ENCODE measurements at places on chromosomes 5 and 9. TPM values are rescaled to one million over a fixed set of nuclear protein-coding genes. Genes with fewer than 3 reads are reported as not detected.
A peak's percentile ranks its signal among the peaks of the same experiment; 100 is the strongest.

DNA sequence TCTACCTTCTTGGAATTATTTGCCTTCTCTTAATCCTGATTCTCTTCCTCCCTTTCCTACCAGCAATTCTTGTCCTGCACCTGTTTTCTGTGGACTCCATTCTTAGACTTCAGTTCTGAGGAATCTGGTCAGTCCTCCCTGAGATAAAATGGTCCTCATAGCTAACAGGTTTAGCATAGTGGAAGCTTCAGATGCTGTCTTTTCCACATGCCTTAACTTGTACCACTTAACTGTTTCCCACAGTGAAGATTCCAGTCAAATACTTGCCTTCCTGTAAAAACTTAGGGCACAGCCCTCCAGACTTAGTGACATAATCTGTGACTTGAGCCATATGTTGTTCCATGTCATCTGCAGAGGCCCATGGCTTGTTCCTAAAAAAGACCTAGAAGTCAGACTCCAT is 261.3 kb downstream of the CWC27 start:
- H3K27ac ChIP-seq: no peak overlapping the region
- no peak for DNase-seq
- H3K4me3 ChIP-seq: no peak overlapping the region
- no peaks in the 10 kb centered on the region for H3K36me3 ChIP-seq
- no peaks in the 10 kb centered on the region for H3K27me3 ChIP-seq

GRCh38 chr5:170292179-170293104 is 5.1 kb downstream of the LCP2 start:
- H3K36me3 ChIP-seq: no peaks in the 10 kb centered on the region
- H3K4me1 ChIP-seq: peaks cover 7% of the 10 kb centered on the region
- H3K27me3 ChIP-seq: no peaks in the 10 kb centered on the region

- no peak overlapping the region for H3K4me3 ChIP-seq
- no peak for DNase-seq
- no peaks in the 10 kb centered on the region for H3K4me1 ChIP-seq
- peaks cover 3% of the 10 kb centered on the region for H3K36me3 ChIP-seq
- no peaks in the 10 kb centered on the region for H3K27me3 ChIP-seq
- no peak overlapping the region for H3K27ac ChIP-seq
Measured at GRCh38 chr5:149609640-149610219, 28.4 kb downstream of the ARHGEF37 start.

DNA sequence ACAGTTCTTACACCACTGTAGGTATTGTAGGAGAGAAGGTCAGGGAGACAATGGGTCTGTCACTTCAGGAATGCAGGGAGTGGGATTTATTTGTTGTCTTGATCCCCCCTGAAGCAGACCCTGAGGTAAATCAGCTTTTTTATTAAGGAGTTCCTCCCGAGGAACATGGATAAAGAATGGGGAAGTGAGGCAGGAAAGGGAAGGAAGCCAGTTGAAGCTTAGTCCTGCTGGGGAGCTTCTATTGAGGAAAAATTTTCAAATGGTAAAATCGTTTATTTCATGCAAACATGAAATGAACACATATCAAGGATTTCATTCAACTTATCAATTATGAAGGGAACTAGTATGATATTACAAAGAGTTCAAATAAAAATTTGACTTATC is 318.6 kb upstream of the PIK3R1 start:
- no peak overlapping the region for H3K4me3 ChIP-seq
- H3K27me3 ChIP-seq: no peaks in the 10 kb centered on the region
- DNase-seq: no peak

The SNX2 gene
- 81.3 TPM for total RNA-seq

- H3K27me3 ChIP-seq: no peaks in the 10 kb centered on the region
- no peak overlapping the region for H3K4me3 ChIP-seq
- no peaks in the 10 kb centered on the region for H3K36me3 ChIP-seq
- no peaks in the 10 kb centered on the region for H3K4me1 ChIP-seq
- no peak overlapping the region for H3K27ac ChIP-seq
Measured at GRCh38 chr5:160175438-160176218, 53.7 kb upstream of the FABP6 start.

The ADGRD2 gene
- not detected for total RNA-seq

The JAK2 gene
- 23.3 TPM for total RNA-seq

DNA sequence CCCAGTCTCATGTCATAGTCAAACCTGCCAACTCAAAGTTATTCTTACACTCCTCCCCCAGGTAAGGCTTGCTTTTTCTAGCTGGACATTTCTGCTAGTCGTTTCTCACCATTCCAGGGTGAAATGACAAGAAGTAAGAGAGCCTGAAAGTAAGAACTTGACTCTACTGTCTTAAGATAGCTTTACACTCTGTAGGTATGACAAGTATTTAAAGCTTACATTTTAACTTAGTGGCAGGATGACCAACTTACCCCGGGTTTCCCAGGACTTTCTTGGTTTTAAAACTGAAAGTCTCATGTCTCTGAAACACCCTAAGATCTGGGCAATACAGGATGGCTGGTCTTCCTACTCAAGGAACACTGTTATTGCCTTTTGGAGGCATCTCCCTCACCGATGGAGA is 67.5 kb upstream of the PIK3R1 start:
- no peak for DNase-seq
- H3K36me3 ChIP-seq: no peaks in the 10 kb centered on the region
- H3K4me1 ChIP-seq: no peaks in the 10 kb centered on the region
- H3K4me3 ChIP-seq: no peak overlapping the region
- no peak overlapping the region for H3K27ac ChIP-seq
- no peaks in the 10 kb centered on the region for H3K27me3 ChIP-seq

GRCh38 chr9:29211580-29212396 is 1638.5 kb upstream of the C9orf72 start:
- no peak overlapping the region for H3K27ac ChIP-seq
- H3K36me3 ChIP-seq: no peaks in the 10 kb centered on the region
- DNase-seq: peak; percentile 80
- peak overlapping the region; percentile 72 for H3K4me3 ChIP-seq
- peaks cover 19% of the 10 kb centered on the region for H3K27me3 ChIP-seq

The SLC45A2 gene
- 0.22 TPM for total RNA-seq

The LIFR gene
- 90.1 TPM for total RNA-seq

GRCh38 chr5:19917588-19918122 is 70.3 kb downstream of the CDH18 start:
- DNase-seq: no peak
- no peak overlapping the region for H3K4me3 ChIP-seq
- no peak overlapping the region for H3K27ac ChIP-seq
- H3K4me1 ChIP-seq: no peaks in the 10 kb centered on the region
- no peaks in the 10 kb centered on the region for H3K36me3 ChIP-seq

The C5orf22 gene
- 22.5 TPM for total RNA-seq

GRCh38 chr9:136857166-136857565 is 5.0 kb downstream of the MAMDC4 start:
- no peak for DNase-seq
- no peaks in the 10 kb centered on the region for H3K27me3 ChIP-seq
- no peak overlapping the region for H3K4me3 ChIP-seq
- no peak overlapping the region for H3K27ac ChIP-seq

The CDX1 gene
- total RNA-seq: not detected

The ARL14EPL gene
- total RNA-seq: not detected

The IFNA13 gene
- total RNA-seq: not detected

GRCh38 chr5:124239572-124239971 is 506.9 kb downstream of the ZNF608 start:
- no peak for DNase-seq
- H3K36me3 ChIP-seq: no peaks in the 10 kb centered on the region
- no peaks in the 10 kb centered on the region for H3K27me3 ChIP-seq

The STOM gene
- 229 TPM for total RNA-seq

DNA sequence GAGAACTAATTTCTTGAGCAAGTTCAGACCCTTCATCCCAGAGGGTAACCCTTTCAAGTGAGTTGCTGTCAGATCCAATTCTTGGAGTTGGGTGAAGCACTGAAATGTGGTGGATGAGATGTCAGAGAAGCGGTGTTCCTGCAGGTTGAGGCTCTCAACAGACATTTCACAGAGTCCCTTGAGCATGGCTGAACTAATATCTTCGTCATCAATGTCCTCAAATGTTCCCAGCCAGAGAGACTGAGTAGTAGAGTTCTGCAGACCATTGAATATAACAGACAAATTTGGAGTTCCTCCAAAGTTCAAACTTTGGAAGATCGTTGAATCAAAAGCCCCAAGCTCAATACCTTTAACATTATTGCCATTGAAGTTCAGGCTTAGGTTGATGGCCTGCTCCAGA is 12.7 kb downstream of the CD180 start:
- H3K4me3 ChIP-seq: no peak overlapping the region
- DNase-seq: no peak
- H3K36me3 ChIP-seq: no peaks in the 10 kb centered on the region
- H3K4me1 ChIP-seq: peaks cover 7% of the 10 kb centered on the region

GRCh38 chr5:93715761-93716160 is 25.6 kb downstream of the POU5F2 start:
- H3K4me3 ChIP-seq: peak overlapping the region; percentile 30
- DNase-seq: no peak
- H3K27me3 ChIP-seq: no peaks in the 10 kb centered on the region
- H3K27ac ChIP-seq: no peak overlapping the region
- no peaks in the 10 kb centered on the region for H3K36me3 ChIP-seq

DNA sequence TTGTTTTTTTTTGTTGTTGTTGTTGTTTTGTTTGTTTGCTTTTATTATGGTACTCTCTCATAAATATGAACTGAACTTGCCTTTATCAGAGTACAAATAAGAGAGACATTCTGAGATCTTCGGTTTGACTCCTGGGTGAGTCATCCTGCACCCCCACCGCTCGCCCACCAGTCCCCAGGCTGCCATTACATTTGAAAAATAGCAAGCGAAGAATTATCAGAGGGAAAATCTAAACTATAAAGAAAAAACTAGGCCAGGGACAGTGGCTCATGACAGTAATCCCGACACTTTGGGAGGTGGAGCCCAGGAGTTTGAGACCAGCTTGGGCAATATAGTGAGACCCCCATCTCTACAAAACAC is 122.1 kb upstream of the MAP3K1 start:
- H3K27ac ChIP-seq: no peak overlapping the region
- no peaks in the 10 kb centered on the region for H3K4me1 ChIP-seq
- H3K27me3 ChIP-seq: no peaks in the 10 kb centered on the region
- no peak overlapping the region for H3K4me3 ChIP-seq

All from kidney (tissue), 22 donors.